CD4-positive, alpha-beta T cell treated with Interleukin-21 for 1 hour (primary cell): ENCODE measurements at places on chromosomes 16 and 17.

DNA sequence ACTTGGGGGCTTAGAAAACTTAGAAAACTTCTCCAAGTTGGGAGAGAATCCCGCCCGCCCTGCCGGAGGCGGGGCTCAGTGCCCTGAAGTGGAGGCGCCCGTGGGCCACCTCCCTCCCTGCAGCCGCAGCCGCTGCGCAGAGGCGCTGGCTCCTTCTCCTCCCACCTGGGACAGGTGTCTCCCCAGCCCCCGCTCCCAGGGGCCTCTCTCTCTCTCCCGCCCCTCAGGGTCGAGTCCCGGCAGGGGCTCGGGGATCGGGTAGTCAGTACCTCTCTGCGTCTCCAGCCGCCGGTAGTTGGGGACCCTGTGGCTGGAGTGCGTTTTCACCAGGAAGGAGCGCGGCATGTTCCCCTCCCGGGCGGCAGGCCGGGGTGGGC is 257 bp downstream of the SNAI3 start:
- no peak for DNase-seq

GRCh38 chr17:73586275-73586832 is 57.9 kb downstream of the SDK2 start:
- DNase-seq = no peak

DNA sequence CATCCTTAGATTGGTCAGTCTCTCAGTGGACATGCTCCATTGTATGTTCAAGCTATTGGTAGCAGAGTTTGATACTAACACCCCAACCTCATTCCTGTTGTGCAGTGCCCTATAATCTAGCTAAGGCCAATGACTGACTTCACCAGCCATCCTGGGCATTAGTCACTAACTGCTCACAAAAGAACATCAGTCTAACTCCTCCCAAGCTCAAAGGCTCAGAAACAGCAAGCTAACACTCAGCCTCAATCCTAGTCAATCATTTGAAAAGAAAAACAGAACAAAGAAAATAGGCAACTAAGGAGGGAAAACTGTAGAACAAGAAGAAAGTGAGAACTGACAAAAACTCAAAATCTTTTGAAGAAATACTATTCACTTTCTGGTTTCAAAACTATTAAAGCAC is 199.1 kb upstream of the C17orf78 start:
- no peak for DNase-seq

- no peak for DNase-seq
These were observed 105.8 kb downstream of the SPACA3 start for GRCh38 chr17:33097411-33097810.

- no peak for DNase-seq
These were observed 60.6 kb downstream of the HLF start for GRCh38 chr17:55325406-55325805.

DNA sequence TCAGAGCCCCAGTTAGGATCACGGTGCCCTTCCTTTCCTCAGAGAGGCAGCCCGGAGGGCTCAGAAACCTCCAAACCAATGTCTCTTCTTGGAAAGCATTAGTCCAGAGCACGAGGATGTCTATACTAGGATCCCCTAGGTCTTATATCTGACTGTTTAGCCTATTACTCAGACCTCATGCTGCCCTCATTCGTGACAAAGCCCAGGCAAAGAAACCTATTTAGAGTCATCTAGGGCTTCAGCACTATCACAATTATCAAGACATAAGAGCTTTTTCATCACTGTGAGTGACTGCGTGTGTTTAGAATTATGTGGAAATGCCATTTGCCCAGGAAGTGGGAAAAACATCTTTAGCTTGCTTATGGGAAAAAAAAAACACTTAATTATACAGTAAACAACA is 159.8 kb upstream of the NOL11 start:
- no peak for DNase-seq

- no peak for DNase-seq
These were observed 2.2 kb downstream of the JUP start for GRCh38 chr17:41784207-41784744.
